ENCODE measurements at places on chromosomes 16 and 17. TPM values are rescaled to one million over a fixed set of nuclear protein-coding genes. Genes with fewer than 3 reads are reported as not detected.
A peak's percentile ranks its signal among the peaks of the same experiment; 100 is the strongest.

Gene AGRP
- total RNA-seq, result not detected

Gene KCNH4
- 0.10 TPM for total RNA-seq

Gene PRAC2
- total RNA-seq, result 24.0 TPM

Gene SYT17
- 5.9 TPM for total RNA-seq

Gene OR3A2
- 1.3 TPM for total RNA-seq

Gene NLRP1
- 13.9 TPM for total RNA-seq

Gene TMEM235
- not detected for total RNA-seq

Gene DHRS13
- total RNA-seq, result 7.3 TPM

Gene MYLK3
- 0.63 TPM for total RNA-seq

Gene SCRN2
- total RNA-seq, result 38.5 TPM

Gene CHST4
- not detected for total RNA-seq

Gene SREBF1
- total RNA-seq, result 161 TPM

DNA sequence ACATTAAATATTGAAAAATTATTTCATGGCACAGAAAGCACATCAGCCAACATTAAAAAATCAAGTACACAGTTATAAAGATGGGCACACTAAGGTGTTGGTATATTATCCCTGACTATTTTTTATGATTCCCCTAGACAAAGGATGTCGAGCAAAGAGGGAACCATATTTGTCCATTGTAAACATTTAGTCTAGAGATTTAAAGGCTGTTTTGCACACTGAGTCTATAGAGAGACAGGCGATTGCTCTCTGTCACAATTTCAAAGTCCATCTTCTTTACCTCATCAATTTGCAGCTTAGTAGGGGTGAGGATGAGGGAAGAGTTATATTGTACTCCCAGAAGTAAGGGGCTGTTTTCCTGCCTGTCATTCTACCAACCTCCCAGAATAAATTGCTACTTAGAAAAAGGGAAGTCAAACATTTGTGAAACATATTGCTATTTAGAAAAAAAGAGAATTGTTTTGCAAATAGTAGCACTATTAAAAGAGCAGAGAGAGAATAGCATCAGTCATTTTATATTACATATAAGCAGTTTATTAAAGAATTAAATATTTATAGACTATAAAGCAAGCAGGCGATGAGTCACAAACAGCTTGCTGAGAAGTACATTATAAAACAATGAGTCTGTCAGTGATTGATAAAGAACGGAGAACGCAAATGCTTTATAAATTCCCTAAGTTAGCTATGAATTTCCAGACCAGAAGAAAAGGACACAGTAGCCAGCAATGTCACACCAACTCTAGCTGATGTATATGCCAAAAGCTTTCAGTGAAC is 270.6 kb upstream of the PMFBP1 start:
- no peak for DNase-seq

DNA sequence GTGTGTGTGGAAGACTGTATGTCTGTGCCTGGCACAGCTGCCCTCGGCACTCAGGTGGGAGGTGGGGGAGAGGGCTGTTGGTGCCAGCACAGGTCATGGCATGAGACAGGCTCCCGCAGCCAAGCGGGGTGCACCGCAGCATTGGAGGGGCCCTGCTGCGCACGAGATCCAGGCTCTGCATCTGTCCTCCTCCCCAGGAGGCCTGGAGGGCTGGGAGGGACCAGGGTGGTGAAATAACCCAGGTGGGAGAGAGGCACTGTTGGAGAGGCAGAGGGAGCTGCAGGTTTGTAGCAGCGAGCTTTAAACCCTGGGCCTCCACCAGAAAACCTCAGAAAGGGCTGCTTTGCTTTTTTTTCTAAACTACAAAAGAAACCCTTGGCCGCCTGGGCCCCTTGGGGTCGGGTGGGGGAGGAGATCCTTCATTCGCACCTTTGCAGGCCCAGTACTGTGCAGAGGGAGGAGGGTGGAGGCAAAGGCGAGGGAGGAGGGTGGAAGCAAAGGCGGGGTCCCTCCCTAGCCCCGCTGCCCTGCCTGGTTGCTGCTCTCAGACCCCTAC is 241.7 kb downstream of the SEC14L1 start:
- no peak for DNase-seq

- DNase-seq, result peak; percentile 93
Observed at GRCh38 chr16:66935314-66936011, at the start of gene CES2. CES2 (plus strand) TSS chr16:66935516; CDS start chr16:66935636, 120 bp downstream.

GRCh38 chr17:72743037-72743467 is 349.4 kb downstream of the SLC39A11 start:
- no peak for DNase-seq

- no peak for DNase-seq
Observed at GRCh38 chr16:60636117-60636516, 1400.1 kb downstream of the CDH8 start.

DNA sequence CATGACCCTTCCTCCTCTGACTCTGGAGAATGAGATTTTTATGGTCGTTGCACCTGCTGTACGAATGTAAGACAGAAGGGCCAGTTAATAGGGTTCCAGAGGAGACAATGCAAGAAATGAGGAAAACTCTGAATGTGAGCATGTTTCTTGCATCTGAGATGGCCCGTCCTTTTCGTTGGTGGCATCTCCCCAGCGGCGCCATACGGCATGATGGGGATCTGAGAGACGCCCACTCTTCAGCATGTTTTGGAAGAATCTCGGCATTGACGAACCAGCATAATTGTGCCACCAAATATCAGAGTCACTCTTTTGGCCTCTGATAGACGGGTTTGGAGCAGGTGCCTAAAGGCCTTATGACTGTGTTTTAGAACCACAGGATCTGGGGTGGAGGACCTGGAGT is 126.5 kb upstream of the RCVRN start:
- DNase-seq, result no peak

DNA sequence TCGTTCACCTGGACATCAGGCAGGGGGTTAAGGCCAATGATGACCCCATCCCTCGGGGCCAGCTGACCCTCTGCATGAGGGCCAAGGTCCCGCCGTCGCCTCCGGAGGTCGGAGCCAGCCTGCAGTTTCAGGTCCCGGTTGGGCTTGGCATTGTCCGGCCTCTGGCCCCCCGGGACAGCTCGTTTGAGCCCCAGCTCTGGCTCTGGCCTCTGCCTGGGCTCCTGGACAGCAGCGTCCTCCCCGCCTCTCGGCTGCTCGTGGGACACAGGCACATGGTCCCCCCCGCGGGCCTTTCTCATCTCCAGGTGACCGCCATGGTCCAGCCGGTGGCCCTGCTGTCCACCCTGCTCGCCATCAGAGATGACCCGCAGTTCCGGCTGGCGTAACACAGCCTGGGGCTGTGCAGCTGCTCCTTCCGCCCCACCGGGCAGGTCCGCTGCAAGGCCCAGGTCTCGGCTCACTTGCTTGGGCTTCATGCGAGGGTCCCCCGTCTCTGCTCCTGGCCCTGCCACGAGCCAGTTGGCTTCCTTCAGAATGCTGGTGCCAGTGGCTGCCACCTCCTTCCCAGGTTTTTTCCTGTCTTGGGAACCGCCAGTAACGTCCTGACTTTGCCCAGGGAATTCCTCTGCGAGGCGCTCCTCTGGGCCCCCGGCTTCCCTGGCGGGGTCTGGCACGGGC is 6.7 kb downstream of the NDUFAF8 start:
- peak; percentile 52 for DNase-seq

GRCh38 chr17:77247048-77247541 is 106.3 kb downstream of the SEC14L1 start:
- DNase-seq, result peak; percentile 87

DNA sequence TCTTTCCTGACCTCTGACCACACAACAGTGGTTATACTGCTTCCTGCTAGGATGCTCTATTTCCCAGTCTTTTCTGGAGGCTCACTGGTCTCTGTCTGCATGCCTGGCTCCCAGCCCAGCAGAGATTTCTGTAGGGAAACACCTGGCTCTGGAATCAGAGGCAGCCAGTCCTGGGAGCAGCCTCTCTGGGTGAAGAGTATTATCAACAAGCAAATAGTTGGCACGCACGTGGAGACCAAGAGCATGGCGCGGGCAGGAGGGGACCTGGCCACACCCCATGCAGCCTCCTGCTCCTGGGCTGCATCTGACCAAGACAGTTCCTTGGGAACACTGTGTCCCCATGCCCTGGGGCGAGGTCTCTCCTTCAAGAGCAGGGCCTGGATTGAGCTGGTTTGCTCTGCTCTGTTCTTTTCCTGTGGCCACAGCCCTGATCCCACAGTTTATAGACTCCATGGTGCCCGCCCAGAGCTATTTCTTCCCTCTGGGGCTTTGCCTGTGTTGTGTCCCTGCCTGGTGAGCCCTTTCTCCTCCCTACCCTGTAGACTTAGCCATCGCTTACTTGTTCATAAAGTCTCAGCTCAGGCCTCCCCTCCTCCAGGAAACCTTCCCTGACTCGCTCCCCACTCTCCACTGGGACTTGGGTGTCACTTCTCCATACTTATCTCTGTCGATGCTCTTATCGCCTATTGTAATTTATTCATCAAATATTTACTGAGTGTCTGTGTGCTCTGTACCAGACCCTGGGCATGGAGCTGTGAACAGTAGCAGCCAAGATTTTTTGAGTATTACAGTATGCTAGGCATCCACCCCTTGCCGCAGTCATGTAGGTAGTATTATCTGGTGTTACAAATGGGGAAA is 60.6 kb downstream of the SCNN1B start:
- DNase-seq, result peak; percentile 84

- DNase-seq, result no peak
Observed at GRCh38 chr16:16133943-16134604, 89.2 kb downstream of the ABCC6 start.

DNA sequence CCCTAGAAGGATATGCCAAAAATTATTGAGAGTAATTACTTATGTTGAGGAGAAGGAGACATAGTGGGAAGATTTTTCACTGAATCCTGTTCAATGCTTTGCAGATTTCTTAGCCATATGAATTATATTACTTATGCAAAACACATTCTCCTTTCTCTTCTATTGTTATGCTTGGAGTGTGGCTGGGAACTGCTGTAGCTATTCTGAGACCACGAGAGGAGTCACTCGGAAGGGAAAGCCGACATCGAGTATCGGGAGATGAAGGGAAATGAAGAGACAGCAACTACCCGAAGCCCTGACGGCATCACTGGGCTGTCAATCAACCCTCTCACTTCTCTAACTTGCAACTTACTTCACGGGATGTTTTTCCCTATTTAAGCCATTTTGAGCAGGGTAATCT is 39.6 kb downstream of the STX8 start:
- DNase-seq, result no peak

- DNase-seq, result no peak
Observed at GRCh38 chr16:15457958-15458357, 23.6 kb downstream of the BMERB1 start.

GRCh38 chr16:1414532-1415260 is at the start of gene UNKL:
UNKL (minus strand) TSS chr16:1414704; CDS start chr16:1414691, 13 bp downstream.
- peak; percentile 83 for DNase-seq

- DNase-seq, result no peak
Observed at GRCh38 chr17:5958850-5959249, 111.3 kb upstream of the WSCD1 start.

DNA sequence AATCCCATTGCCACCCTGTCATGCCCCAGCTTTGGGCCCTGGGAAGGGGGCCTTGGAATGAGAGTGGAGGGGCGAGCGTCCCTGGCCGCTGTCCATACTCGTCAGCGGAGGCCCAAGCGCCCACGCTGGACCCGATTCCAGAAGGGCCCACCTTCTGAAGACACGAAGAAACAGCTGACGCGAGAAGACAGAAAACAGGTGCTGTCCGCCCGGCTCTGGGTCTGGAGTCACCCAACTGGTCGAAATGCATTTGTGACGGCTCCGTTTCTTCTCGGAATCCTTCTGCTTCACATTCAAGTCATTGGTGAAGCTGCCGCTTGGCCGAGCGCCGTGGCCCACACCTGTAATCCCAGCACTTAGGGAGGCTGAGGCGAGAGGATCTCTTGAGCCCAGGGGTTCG is 52.9 kb upstream of the PVALEF start:
- no peak for DNase-seq

GRCh38 chr17:57033296-57033695 is 51.8 kb upstream of the AKAP1 start:
- peak; percentile 65 for DNase-seq

- DNase-seq, result no peak
Observed at GRCh38 chr16:85153656-85154091, 41.4 kb upstream of the CIBAR2 start.

DNA sequence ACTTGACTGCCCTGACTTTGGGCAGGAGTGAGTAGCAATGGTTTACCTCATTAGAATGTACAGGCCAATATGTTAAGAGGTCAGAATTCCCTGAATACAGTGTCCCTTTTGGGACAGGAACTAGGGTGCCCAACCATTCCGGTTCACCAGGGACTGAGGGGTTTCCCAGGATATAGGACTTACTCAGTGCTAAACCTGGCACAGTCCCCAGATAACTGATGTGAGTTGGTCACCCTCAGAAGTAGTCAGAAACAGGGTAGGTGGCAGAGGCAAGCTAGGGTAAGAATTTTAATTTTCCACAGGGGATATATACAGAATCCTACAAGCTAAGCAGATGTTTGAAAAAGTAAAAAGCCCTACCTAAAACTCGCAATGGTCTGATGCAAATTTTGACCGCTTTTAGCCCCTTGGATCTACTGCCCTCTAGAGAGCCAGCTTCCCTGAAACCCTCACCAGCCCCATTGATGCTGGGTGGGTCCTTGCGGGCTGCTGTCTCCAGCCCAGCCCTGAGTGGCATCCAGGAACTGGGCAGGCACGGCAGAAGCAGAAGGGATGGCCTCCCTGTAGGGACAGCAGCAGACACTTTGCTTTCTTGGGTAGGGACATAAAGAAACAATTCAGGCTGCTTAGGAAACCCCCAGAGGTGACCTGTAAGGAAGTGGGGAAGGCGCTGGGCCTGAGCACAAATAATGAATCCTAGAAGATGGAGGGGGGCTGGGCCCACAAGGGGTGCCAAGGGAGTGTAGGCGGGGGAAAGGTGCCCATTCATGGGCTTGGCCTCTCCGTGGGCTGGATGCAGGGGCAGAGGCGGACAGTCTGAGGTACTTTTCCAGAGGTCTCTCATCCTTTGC is 434.8 kb downstream of the SLC39A11 start:
- DNase-seq, result peak; percentile 24

DNA sequence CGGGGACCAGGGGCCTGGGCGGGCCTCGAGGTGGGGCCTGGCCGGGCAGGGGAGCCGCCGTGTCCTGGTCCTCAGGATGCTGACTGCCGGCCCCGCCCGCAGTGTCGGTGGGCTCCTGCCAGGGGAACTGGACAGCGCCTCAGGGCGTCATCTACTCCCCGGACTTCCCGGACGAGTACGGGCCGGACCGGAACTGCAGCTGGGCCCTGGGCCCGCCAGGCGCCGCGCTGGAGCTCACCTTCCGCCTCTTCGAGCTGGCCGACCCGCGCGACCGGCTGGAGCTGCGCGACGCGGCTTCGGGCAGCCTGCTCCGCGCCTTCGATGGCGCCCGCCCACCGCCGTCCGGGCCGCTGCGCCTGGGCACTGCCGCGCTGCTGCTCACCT is 2.3 kb upstream of the PAQR4 start:
- DNase-seq, result peak; percentile 73

- no peak for DNase-seq
Observed at GRCh38 chr16:2938206-2938605, 25.9 kb upstream of the KREMEN2 start.

- no peak for DNase-seq
Observed at GRCh38 chr17:55681342-55681700, 41.3 kb downstream of the TMEM100 start.

- no peak for DNase-seq
Observed at GRCh38 chr17:16027708-16028584, 28.3 kb downstream of the TTC19 start.

- DNase-seq, result no peak
Observed at GRCh38 chr17:66682283-66682682, 152.6 kb upstream of the CACNG5 start.

GRCh38 chr17:27975146-27976011 is 67.1 kb upstream of the NLK start:
- DNase-seq, result no peak

GRCh38 chr17:34998205-34998604 is 17.9 kb downstream of the LIG3 start:
- DNase-seq, result peak; percentile 87

GRCh38 chr16:89020068-89020924 is 43.3 kb upstream of the CBFA2T3 start:
- peak; percentile 31 for DNase-seq
